ENCODE measurements at places on chromosomes 13 and 19.

DNA sequence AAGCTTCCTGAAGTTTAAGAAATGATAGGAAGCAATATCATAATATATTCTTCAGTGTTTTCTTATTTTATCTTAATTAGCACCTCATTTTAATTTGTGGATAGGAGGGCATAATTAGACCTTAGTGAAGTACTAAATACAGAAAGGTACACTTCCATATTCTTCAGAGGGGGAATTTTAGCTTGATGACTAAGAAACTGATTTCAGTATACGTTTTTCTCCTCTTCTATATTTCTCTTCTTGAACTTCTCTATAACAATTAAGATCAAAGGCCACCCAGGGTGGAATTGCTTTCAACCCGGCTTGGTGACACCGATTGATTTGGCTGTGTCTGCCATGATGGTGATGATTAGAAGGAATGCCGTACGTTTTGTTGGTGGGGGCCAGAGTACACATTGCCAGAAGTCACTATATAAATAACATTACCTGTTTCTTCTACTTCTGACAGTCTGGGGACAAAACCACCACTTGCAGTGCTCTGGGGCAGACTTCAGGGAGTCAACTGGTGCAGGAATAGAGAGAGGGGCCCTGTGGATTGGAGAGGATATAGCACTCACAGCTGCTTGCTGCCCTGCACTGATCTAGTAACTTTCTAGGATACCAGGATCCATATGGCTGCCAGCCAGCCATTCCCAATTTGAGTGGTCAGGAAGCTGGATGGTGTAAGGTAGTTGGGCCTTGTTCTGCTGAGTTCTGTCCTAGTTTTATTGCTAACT lies 73.8 kb downstream of the SPATA13 start:
- DNase-seq, result no peak

- no peak for DNase-seq
Observed at GRCh38 chr19:30136611-30137195, 194.7 kb downstream of the URI1 start.

GRCh38 chr19:4373601-4374497 lies 26.5 kb downstream of the SH3GL1 start:
- DNase-seq, result peak; percentile 75

DNA sequence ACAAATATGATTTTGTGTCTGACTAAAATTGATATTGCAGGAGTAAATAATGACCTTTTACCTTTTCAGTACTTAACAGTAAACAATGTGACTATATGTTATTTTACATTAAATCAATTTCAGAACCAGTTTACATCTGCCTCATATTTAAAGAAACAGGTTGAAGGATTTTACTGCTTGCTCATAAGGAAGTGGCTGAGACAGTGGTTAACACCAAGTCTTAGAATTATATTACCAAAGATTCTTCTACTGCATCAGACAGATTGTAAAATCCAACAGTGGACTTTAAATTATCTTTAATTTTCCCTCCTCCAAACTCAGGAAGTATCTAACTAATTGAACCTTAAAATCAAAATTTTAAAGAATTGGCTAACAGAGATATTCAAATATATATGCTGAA lies 1929.9 kb downstream of the PCDH9 start:
- DNase-seq, result no peak

Measured in CD14-positive monocyte (primary cell).